ENCODE measurements at places on chromosomes 7 and 10.
A peak's percentile ranks its signal among the peaks of the same experiment; 100 is the strongest.

GRCh38 chr7:36639826-36640225, 84.5 kb downstream of the AOAH start:
- peak; percentile 10 for DNase-seq

GRCh38 chr10:58393317-58393716, 8.1 kb downstream of the TFAM start:
- no peak for DNase-seq

DNA sequence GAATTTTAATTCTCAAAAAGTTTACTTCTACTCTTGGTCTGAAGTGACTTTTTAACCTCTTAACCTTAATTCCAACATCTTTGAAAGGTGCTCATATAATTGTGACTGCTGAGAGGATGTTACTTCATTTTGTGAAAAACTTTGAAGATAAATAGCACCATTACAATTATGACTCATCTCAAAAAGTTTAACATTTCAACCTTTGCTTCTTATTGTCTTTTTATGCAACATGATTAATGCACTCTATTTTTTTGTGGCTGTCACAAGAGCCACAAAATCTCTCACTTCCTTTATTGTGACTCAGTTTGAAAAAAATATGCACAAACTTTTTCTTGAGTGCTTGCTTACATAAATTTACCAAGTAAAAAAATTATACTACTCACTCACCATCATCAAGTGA, 383.1 kb downstream of the LRRTM3 start:
- no peak for DNase-seq

DNA sequence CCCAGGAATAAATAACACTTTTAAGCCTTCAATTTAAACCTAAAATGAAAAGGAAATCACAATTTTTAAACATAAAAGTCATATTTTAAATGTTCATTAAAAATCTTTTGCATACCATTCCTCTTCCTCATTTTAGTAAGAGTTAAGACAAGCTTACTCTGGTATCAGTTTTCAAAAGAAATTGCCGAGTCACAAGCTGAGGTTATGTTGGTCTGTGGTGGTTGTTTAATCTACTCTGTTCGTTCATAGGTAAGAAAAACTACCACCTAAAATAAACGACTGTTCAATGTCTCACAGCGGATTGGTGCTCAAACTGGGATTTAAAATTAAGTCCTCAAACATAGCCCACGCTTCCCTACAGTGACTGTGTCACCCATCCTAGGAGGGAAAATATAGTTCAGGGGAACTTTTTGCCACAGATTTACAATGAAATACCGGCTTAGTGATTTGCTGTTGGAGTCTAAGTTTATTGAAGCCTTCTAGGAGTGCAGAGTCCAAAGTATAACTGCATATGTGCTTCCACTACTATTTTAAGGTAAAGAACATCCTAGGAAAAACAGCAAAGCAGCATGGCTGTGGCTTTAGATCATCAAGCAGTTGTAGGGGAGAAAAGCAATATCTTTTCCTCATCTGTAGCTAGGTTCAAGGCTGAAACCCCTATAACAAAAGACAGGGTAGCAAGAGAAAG, 61.1 kb downstream of the GNAT3 start:
- DNase-seq: no peak

DNA sequence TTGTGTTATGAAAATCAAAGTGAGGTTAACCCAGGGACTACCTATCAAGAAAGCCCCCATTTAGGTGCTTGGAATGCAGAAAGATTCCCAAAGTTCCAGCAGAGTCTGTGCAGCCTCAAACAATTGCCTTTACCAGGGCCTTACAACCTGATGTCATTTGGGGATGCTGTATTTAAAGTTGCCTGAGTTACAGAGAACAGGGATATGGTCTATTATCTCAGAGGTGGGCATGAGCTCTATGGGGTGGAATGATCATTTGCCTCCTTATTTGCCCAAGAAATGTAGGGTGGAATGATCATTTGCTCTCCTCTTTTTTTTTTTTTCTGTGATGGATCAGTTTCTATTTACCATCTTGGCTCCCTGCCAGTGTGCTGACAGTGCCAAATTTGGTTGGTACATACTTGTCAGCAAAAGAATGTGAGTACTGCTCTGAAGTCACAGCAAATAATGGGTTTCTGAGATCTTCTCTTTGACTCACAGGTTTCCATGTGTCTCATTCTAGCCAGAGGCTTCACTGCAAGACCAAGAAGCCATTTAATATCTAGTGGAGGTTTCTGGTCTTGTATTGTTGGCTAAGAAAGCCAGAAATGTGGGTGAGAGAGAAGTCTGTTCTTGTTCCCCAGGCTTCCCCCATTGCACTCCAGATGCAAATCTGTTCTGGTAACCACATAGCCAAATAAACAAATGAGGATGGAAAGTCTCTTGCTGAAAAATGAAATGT, 45.5 kb upstream of the ZNRF2 start:
- no peak for DNase-seq

- no peak for DNase-seq
These were observed 47.1 kb upstream of the UBN2 start for GRCh38 chr7:139183878-139184338.

GRCh38 chr10:6025683-6026255, 36.4 kb downstream of the IL2RA start:
- no peak for DNase-seq
